ENCODE measurements at places on chromosomes 12 and 14.

GRCh38 chr14:67524634-67524963 is 8.5 kb upstream of the PLEKHH1 start:
- DNase-seq: no peak

DNA sequence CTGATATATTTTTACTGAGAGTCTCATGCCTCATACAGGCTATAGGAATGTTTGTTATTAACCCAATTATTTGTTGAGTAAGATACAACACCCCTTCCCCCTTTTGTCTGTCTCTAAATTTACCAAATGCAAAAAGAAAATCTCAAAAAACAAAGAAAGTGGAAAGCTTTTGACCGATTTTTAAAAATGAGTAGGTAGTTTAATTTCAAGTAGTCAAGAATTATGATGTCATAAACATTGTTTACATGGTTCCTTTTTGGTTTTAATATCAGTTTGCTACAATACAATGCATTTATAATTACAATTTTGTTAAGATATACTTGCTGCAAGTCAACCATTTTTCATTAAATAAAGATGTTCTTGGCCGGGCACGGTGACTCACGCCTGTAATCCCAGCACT is 84.7 kb upstream of the HMGA2 start:
- no peak for DNase-seq

GRCh38 chr14:68813318-68813838 is 20.5 kb upstream of the ZFP36L1 start:
- DNase-seq: no peak

- DNase-seq: no peak
Measured at GRCh38 chr14:61950340-61950739, 188.1 kb downstream of the SNAPC1 start.

DNA sequence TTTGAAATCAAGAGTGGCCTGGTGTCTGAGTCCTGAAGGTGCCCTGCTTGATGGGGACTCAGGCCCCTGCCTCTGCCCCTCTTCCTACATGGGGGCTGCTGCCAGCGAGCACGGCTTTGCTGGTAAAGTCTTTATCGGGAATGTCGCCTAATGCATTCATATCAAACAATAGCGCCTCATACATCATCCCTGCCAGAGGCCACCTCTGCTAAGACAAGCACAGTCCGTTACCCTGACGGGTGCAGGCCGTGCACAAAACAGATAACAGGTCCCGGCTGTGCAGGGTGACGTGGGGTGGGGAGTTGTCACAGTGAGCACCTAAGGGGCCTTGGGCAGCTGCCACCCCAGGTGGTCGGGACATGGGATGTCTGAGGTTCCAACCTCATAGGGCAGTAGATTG is 68.4 kb upstream of the FAM222A start:
- DNase-seq: no peak

DNA sequence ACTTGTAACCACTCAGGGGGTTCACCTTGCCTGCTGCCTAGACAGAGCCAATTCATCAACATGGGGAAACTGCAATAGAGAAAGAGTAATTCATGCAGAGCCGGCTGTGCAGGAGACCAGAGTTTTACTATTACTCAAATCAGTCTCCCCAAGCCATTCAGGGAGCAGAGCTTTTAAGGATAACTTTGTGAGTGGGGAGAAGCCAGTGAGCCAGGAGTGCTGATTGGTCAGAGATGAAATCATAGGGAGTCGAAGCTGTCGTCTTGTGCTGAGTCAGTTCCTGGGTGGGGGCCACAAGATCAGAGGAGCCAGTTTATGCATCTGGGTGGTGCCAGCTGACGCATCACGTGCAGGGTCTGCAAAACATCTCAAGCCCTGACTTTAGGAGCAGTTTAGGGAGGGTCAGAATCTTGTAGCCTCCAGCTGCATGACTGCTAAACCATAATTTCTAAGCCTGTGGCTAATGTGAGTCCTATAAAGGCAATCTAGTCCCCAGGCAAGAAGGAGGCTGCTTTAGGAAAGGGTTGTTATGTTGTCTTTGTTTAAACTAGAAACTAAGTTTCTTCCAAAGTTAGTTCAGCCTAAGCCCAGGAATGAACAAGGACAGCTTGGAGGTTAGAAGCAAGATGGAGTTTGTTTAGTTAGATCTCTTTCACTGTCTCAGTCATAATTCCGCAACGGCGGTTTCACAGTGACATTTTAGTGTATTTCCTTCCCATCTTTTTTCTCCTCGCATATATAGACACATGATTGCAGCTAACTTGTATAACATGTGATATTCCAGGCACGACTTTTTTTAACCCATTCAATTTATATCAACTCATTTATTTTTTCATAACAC is 68.9 kb upstream of the NCOR2 start:
- no peak for DNase-seq

GRCh38 chr14:82796086-82796485 is 1262.4 kb upstream of the SEL1L start:
- DNase-seq: no peak

DNA sequence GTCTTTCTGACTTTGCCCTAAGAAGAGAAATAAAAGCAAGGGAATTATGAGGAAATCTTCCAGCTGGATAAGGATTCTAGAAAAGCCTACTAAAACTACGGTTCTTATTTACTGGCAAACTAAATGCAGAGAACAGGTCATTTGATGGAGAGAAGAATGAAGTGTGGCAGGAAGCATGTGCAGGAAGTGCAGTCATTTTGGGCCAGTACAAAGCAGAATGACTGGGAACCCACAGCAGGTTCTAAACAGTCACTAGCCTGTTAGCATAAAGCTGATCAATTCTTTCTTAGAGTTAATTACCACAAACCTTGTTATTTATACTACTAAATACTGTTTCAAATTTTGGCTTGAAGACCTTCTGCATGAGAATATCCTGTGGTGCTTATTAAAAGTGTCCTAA is 36.7 kb downstream of the CFAP54 start:
- DNase-seq: no peak

- DNase-seq: no peak
Measured at GRCh38 chr14:95043314-95043713, 114.0 kb downstream of the DICER1 start.

All from D721Med (cell line).